ENCODE measurements at places on chromosomes 3 and 15.

DNA sequence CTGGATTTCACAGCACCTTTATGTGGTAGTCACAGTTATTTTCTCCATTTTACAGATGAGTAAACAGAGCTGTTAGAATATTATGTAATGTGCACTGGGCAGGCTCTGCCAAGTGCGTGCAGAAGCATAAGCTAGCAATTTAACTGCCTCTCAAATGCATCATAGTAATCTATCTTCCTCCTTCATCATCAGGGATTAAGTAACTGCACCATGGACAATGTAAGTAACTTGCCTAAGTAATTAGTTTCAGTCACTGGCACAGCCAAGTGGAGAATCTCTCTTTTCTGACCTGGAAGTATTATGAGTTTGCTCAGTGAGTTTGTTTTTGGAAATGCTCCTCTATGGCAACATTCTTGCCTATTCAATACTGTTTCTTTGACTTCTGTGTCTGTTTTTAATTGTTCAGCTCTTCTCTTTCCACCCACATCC is 260.5 kb downstream of the PTPRG start:
- no peak for DNase-seq

DNA sequence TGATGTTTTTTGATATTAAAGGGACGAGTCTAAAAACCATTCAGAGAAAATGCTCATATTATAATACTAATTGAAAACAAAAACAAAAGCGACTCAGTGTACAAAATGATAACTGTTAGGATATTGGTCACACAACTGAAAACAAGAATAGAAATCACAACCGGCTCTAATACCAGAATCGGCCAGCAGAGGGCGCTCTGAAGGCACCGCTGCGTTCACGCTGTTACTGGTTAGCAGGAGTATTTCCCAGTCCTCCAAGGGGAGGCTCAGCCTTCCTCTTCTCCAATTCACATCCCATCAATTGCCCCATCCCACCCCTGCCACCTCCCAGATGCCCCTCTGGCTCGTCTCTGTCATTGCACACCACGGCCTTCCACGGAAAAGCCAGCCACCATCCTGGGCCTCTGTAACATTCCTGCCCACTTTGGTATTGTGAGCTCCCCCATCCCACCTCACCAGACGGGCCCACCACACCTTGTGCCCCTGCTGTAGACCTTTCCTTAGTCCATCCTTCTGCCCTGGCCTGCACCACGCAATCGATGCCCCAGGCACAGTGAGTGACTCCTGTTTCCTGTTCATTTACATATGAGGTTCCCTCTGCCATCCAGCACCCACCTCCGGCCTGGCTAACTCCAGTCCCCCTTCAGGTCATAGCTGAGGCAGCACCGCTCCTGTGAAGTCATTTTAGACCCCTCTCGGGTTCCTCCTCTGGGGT is 8.5 kb downstream of the FAM107A start:
- peak; percentile 75 for DNase-seq

- DNase-seq = no peak
Observed at GRCh38 chr3:161270991-161271390, 49.9 kb downstream of the NMD3 start.

DNA sequence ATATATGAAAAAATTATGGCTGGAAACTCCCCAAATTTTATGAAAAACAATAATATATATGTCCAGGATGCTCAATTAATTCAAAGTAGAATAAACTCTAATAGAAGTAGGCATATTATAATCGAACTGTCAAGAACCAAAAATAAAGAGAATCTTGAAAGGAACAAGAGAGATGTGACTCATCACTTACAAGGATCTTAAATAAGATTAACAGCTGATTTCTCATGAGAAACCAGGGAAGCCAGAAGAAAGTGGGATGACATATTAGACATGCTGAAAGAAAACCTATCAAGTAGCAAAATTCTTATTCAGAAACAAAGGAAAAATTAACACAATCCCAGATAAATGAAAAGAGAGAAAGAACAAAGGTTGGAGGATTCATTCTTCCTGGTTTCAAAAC is 66.8 kb downstream of the FAIM start:
- no peak for DNase-seq

- no peak for DNase-seq
Observed at GRCh38 chr3:25592510-25592968, 72.2 kb downstream of the TOP2B start.

- DNase-seq = no peak
Observed at GRCh38 chr3:15768421-15769255, 29.1 kb downstream of the ANKRD28 start.

DNA sequence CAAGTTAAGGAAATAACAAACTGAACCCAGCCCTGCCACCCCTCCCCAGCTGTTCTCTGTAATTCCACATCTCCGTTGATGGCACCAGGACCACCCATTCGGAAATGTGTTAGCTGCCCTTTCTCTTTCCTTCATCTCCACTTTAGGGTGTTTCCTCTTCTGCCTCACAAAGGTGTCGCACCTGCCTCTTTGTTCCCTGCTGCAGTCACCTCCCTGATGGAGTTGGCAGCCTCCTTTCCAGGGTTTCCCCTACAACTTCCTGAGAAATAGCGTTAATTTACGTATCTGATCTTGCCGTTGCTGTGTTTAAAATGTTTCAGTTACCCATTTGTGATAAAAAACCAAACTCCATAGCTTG is 57.3 kb downstream of the GPR171 start:
- no peak for DNase-seq

- no peak for DNase-seq
Observed at GRCh38 chr15:87686339-87686738, 570.2 kb downstream of the NTRK3 start.

DNA sequence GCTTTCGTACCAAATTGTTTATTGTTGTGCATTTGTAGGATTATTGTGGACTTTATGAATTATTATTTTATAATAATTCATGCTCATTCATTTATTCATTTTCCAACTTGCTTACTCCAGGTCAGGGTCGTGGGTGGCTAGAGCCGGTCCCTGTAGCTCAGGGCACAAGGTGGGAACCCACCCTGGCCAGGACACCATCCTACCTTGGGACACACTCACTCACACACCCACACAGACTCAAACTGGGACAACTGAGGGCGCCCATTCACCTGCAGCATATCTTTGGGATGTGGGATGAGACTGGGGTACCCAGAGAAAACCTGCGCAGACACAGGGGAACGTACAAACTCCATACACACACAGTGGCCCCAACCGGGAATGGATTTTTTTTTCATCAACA is 40.6 kb downstream of the SSUH2 start:
- no peak for DNase-seq

DNA sequence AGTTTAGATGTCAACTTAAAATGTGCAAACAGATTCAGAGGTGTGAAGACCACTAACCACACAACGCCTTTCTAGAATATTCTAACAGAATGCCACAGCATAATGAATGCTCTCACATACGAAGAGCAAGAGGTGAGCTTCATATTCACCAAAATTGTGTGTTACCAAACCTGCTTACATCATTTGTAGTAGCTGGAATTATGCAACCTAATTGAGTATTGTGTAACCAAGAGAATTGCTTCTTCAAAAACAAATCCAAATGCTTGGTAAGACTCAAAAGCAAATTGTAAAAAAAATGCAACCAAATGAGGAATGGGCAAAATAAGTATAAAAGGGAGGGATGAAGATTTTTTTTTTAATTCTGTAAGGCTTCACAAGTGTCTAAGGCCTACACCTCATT is 160.7 kb downstream of the TAFA4 start:
- DNase-seq = no peak

Data from stimulated activated CD4-positive, alpha-beta T cell treated with anti-CD3 and anti-CD28 coated beads, TNF-alpha, amount 100 ng/mL, for 24 hours (primary cell).